AG09309 (cell line): ENCODE measurements at places on chromosomes 5 and 9.

DNA sequence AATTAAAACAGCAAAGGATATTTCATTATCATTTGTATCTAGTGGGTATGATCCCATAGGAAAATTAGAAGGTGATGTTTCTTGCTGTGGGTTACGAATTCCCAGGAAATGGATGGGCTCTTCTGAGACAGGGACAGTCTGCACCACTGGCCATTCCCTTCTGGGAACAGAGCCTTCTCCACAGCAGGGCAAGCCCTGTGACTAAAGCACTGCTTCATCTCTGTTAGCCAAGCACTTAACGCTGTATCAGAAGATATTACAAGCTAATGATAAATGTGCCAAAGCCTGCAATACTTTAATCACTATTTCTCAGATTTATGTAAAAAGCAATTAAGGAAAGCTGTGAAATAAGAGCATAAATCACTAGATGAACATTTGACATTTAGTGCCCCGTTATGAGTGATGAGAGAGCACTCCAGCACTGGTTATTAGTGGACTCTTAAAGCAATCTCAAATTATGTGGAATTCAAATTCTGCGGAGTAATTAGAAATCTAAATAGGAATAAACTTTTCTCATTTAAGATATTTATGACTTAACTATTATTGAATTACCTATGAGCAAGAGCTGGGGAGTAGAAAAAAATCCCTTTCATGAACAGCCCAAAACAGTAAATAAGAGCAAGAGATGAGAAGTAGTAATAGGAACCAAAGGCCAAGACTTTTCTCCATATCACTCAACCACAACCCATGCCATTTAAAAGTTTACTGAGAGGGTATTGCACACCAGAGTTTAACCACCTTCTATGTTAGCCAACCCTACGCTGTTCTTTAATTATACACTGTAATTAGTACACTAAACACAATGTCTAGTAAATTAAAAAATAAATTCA lies 49.2 kb downstream of the FAM240B start:
- DNase-seq: no peak

- no peak for DNase-seq
Observed at GRCh38 chr9:32863291-32863690, 80.0 kb downstream of the TMEM215 start.

- DNase-seq: no peak
Observed at GRCh38 chr9:89160806-89161205, 17.8 kb downstream of the SHC3 start.

- no peak for DNase-seq
Observed at GRCh38 chr5:60521376-60522291, 178.3 kb downstream of the DEPDC1B start.

GRCh38 chr9:32398207-32398606 lies 13.8 kb downstream of the ACO1 start:
- no peak for DNase-seq

DNA sequence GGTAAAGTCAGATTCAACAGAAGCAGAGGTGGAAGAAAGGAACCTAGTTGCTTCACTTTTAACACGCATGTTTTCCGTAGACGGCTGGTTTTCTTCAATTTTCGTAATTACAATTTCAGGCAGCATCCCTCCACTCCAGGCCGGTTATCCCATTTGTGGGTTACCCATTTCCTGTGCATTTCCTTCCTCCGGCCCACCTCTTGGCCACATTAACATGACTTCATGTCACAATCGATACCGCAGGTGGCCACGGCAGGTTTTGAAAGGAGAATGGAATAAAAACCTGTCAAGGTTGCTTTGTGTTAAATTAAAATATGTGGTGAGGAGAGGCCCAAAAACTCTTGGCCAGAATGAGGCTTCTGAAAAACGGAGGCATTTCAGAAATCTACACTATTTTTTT lies 130.2 kb downstream of the PCSK5 start:
- DNase-seq: no peak

- no peak for DNase-seq
Observed at GRCh38 chr5:96742538-96742937, 65.2 kb downstream of the ERAP1 start.

DNA sequence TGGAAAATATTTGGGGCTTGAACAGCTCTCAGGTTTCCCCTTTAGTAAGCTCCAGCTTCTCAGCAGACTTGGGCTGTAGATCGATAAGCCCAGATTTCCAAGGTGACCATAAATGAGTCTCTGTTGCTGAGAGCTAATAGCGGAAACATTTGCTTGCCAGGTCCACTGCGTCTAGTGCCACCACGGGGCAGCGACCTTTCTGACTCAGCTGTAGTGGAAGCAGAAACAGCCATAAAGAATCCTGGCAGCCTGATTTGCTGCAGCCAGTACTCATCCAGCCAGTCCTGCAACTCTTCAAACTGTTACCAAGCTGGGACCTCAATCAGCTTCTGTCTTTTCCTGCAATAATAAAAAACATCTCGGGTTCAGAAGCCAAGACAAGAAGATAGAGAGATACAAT lies 241.7 kb downstream of the DOCK8 start:
- DNase-seq: no peak

- DNase-seq: no peak
Observed at GRCh38 chr5:79025054-79025472, 40.0 kb upstream of the ARSB start.
